Right atrium auricular region (tissue), 2 donors: ENCODE measurements at places on chromosomes 16 and 17. TPM values are rescaled to one million over a fixed set of nuclear protein-coding genes. Genes with fewer than 3 reads are reported as not detected.

The TMEM238L gene
- total RNA-seq: not detected

The KRT26 gene
- total RNA-seq: not detected

The KRT15 gene
- 0.47 TPM for total RNA-seq

The DHX58 gene
- total RNA-seq: 3.5 TPM

The PDE6G gene
- not detected for total RNA-seq

The FOXK2 gene
- 27.8 TPM for total RNA-seq

The TMEM88 gene
- 42.5 TPM for total RNA-seq

The C16orf89 gene
- 5.2 TPM for total RNA-seq

The NACA2 gene
- total RNA-seq: not detected

The INCA1 gene
- 2.9 TPM for total RNA-seq

The FA2H gene
- total RNA-seq: not detected

The SLC2A4 gene
- 70.3 TPM for total RNA-seq

The PERCC1 gene
- total RNA-seq: not detected

The PYY gene
- total RNA-seq: not detected

The ADAP2 gene
- total RNA-seq: 11.1 TPM

The HS3ST3B1 gene
- 2.8 TPM for total RNA-seq

The EME1 gene
- total RNA-seq: not detected

The KIF1C gene
- total RNA-seq: 232 TPM

The NOL11 gene
- total RNA-seq: 18.9 TPM

The ST6GALNAC1 gene
- 2.4 TPM for total RNA-seq

The SLC16A13 gene
- 0.71 TPM for total RNA-seq

The KRTAP3-2 gene
- total RNA-seq: not detected

The KCNH6 gene
- total RNA-seq: not detected

The MEAK7 gene
- 5.3 TPM for total RNA-seq

The SGCA gene
- total RNA-seq: 120 TPM

The ASPHD1 gene
- 1.5 TPM for total RNA-seq

The SNX20 gene
- 1.9 TPM for total RNA-seq

The OR4D1 gene
- total RNA-seq: not detected

The GLG1 gene
- total RNA-seq: 102 TPM

The CPD gene
- total RNA-seq: 44.1 TPM

The ABCA5 gene
- total RNA-seq: 10.3 TPM

The FAM171A2 gene
- 2.4 TPM for total RNA-seq

The NLK gene
- total RNA-seq: 17.9 TPM

The ITGB3 gene
- 3.0 TPM for total RNA-seq

The PRPF8 gene
- 144 TPM for total RNA-seq

The RRAD gene
- 173 TPM for total RNA-seq

The EFTUD2 gene
- total RNA-seq: 36.9 TPM

The CCL1 gene
- total RNA-seq: not detected

The TBC1D28 gene
- not detected for total RNA-seq

The ITGAD gene
- total RNA-seq: not detected

The DCXR gene
- total RNA-seq: 213 TPM

The GNGT2 gene
- 1.4 TPM for total RNA-seq

The PRR14 gene
- total RNA-seq: 12.3 TPM

The TBC1D3I gene
- total RNA-seq: not detected

The ABCC6 gene
- total RNA-seq: 1.8 TPM

The SLC5A2 gene
- total RNA-seq: not detected

The PTX4 gene
- total RNA-seq: not detected

The ADAD2 gene
- 0.19 TPM for total RNA-seq

The LRRC3C gene
- total RNA-seq: not detected

The CACNB1 gene
- total RNA-seq: 3.6 TPM

The CCL15 gene
- not detected for total RNA-seq

The CBFA2T3 gene
- total RNA-seq: 1.1 TPM

The CA4 gene
- 4.0 TPM for total RNA-seq

The DYNLRB2 gene
- total RNA-seq: not detected

The BRIP1 gene
- not detected for total RNA-seq

The GLIS2 gene
- total RNA-seq: 16.0 TPM

The TEDC2 gene
- total RNA-seq: 0.63 TPM

The PDILT gene
- not detected for total RNA-seq
